H54 (cell line): ENCODE measurements at places on chromosomes 5 and 9.

- DNase-seq, result no peak
These were observed 163.2 kb downstream of the LPAR1 start for GRCh38 chr9:110874963-110875674.

DNA sequence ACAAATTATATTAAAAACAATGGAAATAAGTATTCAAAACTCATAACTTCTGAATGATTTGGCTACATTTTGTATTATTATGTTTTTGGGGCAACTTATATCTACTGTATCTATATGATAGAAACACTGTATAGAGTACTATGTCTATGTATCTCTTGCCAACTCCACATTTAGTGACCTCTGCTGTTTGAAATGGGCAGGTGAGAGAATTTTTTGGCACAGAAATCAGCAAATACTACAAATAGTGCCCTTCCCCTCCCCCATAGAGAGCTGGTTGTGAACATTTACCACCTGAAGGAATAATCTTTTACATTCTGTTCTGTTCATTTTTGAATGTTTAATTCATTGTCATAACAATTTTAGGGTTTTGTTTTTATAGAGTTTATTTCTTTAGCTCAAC is 545.3 kb downstream of the PDE4D start:
- DNase-seq, result no peak

DNA sequence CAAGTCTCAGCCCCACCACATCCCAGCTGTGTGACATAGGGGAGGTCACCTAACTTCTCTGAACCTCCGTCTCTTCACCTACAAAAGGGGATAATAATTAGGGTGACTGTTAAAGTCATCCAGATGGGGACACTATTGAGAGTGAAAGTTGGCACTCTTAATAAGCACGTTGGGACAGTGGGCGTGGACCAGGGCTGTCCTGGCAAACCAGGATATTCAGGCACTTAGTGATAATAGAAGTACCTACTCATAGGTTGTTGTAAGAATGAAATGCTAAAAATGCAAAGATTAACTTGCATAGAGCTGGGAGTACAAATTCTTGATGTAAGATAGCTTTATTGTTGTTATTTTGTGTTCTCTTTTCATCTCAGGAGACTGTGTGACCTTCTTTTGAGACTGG is 177.9 kb downstream of the MELK start:
- no peak for DNase-seq

DNA sequence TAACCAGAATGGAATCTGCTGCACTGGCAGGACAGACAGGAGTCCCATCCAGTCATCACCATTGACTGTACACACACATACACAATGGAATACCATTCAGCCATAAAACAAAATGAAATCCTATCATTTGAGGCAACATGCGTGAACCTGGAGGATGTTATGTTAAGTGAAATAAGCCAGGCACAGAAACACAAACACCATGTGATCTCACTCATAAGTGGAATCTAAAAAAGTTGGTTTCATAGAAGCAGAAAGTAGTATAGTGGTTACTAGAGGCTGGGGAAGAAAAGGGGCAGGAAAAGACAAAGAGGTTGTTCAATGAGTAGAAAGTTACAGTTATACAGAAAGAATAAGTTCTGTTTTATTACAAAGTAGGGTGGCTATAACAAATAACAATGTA is 884.0 kb upstream of the ACO1 start:
- DNase-seq, result no peak

DNA sequence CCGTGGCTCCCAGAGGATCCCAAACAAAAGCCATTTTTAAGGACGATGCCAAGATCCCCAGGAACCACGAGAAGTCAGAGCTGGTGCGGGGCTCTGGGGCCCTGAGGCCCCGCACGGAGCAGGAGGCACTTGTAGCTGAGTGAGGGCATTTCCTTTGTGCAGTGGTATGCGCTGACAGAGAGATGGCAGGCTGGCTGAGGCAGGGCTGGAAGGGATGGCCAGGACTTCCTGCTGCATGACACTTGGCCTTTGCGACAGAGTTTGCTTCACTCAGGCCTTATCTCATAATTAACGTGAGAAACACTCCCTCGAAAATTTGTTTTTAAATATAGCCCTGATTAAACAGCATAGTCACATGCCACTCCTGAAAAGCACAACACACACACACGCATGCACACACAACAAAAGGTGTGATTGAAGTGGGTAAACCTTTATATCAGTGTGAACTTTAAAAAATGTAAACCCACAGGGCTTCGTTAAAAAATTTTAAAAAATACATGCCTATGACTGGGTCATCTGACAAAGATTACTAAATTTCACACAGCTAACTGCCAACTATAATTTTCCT is 536.6 kb downstream of the PDE4D start:
- DNase-seq, result no peak

DNA sequence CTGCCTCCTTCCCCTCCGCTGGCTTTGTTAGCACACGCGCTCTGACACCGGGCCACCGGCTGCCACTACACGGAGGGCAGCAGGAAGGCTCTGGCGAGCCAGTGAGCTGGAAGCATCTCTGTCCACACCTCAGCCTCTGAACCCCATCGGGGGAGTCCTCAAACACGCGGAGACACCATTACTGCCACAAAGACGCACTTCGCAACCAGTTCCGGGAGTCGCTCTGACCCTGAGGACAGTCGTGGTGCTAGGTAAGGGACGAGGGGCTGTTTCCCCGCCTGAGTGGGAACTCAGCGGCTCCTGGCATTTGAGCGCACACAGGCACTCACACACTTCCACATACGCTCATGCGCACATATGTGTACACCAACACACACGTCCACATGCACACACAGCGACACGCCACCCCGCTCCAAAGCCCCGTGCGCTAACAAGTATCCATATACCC is 160.0 kb downstream of the C9orf152 start:
- no peak for DNase-seq
